Stimulated activated CD8-positive, alpha-beta memory T cell treated with anti-CD3 and anti-CD28 coated beads, Interleukin-15, amount 100 ng/mL, for 4 hours (primary cell): ENCODE measurements at places on chromosomes 2 and 18.

- no peak for DNase-seq
Observed at GRCh38 chr2:24704692-24705091, 88.5 kb downstream of the PTRHD1 start.

DNA sequence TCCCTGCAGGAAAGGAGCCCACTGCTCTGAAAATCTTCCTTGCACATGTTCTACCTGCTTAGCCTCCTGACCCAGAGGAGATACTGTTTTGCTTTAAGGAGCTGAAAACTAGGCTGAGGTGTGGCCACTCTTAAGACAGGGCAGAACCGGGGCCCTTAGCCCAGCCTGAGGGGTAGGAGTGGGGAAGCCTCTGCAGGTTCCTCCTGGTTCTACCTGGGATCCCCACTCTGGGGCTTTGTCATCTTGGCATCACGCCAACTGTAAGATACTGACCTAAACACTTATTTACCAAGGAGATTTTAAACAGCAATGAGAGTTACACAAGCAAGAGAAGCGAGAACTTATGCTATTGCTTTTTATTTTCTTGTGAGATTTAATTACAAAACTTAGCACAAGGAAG, 86.9 kb downstream of the KCTD1 start:
- DNase-seq = no peak

DNA sequence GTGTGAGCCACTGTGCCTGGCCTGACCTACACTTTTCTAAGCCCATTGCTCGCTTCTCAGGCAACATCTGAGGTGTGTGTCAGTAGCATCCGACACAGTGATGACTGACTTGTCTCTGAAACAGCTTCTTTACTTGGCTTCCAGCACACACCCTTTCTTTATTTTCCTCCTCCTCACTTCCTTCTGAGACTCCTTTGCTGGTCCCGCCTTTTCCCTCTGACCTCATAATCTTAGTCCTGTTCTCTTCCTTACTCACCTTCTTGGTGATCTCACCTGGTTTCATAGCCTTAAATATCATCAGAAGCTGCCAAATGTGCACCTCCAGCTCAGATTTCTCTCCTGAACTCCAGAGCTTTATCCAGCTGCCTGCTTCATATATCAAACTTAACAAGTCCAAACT, 66.6 kb upstream of the PELI1 start:
- no peak for DNase-seq

DNA sequence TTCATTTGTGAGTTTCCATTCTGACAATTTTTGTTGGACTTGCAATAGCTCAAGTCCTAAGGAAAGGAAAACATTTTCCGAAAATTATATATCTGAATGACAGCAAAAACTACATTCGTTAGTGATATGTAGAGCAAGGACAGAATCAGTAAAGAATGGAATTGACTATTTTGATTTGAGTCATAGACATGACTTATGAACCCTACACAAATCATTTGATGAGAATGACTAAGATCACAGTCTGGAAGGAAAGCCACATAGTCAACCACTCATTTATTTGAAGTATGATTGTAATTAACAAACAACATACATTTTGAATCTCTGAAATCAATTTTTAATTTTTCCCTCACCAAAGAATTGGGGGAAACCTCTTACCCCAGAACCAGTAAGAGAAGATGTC, 231.6 kb upstream of the CRIM1 start:
- no peak for DNase-seq

GRCh38 chr2:148812306-148812705, 62.7 kb upstream of the KIF5C start:
- no peak for DNase-seq

DNA sequence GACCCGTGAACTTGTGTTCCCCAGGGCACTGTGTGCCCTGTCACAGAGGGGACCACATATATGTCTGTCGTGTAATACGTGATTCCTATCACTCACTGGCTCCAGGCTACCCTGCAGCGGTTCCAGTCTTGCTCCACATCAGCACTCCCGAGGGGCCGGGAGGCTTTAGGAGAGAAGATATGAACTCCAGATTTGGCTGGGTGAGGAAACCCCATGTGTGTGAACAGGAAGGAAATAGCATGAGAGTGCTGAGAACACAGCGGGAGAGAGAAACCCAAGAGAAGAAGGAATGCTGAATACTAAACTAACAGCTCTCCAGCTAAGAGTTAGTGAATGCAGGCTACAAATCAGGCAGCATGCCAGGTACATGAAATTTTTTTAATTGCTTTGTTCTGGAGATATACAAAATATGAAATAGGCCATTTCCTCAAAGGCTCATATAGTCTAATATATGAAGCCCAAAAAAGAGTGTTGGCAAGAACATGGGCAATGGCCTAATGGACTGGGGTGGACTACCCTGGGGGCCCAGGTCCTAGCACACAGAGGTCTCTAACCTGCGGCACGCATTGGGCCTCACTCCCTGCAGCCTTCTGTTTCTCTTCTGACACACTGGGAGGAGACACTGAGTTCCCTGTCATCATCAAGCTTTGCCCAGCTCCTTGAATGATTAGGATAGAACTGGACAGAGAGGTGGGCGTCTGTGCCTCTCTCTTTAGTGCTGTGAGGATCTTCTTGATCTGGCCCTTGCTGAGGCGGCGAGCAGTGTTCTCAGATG, 372.8 kb upstream of the RAB6C start:
- DNase-seq = no peak

DNA sequence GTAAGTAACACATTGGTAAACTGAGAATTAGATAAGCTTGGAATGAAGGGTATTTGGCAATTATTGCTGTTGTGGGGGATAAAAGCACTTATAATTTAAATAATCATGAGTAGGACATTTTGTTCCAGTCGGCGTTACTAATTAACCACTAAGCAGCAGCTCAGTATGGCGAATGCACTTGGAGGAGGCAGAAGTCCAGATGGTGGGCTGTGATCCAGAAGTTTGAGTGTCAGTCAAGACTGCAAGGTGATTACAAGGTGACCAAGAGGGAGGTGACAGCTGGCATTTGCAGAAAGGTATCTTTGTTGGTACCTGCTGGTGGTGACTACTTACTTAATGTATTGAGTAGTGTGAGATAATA, 643.6 kb upstream of the FAM98A start:
- no peak for DNase-seq

DNA sequence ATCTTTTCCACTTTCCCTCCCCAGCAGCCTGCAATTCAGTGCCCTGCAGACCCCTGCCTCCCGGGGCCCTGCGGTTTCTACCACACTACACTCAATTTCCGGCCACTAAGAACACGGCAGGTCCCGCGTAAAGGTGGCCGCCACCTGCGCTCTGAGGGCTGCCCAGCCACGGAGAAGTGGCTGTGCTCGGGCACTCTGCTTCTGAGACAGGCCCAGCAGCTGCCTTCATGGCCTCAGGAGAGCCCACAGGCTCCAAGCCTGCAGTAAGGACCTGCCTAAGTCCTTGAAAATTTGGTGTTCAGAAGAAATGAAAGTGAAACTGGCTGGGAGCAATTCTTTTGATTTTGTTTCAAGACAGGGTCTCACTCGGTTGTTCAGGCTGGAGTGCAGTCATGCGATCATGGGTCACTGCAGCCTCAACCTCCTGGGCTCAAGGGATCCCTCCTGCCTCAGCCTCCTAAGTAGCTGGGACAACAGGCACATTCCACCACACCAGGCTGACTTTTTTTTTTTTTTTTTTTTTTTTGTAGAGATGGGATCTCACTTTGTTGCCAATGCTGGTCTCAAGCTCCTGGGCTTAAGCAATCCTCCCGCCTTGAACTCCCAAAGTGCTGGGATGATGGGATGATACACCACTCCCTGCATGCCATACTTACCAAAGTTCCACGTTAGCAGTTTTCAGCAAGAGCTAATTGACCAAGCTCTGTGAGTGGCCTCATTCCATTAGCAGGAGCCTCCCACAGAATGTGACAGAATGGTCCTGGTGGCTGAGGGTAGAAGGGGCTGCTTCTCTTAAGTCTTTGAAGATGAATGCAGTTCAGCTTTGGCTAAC, 14.6 kb upstream of the ALPP start:
- DNase-seq = no peak

DNA sequence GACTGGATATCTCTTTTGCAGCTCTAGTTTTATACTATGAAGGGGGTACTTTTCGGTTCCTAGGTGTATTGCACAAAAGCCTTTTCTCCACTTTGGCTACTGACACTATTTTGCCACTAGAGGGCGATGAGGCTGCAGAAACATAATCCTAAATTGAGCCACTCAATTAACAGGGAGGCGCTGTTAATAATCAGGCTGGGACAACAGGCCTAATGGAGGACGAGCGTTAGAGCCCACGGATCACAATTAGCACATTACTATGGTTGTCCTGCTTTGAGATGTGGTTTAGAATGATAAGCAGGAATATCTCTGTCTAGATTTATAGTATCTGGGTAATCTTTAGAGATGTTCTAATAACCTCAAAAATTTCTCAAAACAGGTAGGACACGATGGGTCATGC, 62.2 kb upstream of the PMAIP1 start:
- DNase-seq = no peak

DNA sequence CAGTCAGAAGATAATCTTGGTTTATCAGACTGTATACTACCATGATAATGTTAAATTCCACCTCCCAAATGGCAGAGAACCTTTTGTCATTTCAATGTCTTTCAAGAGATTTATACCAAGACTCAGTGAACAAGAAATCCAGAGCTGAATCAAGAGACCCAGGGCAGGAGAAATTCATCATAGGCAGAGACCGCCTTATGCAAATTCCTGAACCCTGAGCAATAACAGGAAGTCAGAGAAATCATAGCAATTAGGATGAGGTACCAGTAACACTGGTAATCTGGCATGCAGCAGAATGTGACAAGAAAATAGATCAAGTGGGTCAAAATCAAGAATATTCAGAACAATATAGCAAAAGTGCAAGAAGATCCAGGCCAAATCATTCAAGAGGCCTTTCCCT, 412.4 kb upstream of the LRATD1 start:
- DNase-seq = no peak

- DNase-seq = no peak
Observed at GRCh38 chr2:127735537-127736399, 34.5 kb downstream of the SFT2D3 start.

DNA sequence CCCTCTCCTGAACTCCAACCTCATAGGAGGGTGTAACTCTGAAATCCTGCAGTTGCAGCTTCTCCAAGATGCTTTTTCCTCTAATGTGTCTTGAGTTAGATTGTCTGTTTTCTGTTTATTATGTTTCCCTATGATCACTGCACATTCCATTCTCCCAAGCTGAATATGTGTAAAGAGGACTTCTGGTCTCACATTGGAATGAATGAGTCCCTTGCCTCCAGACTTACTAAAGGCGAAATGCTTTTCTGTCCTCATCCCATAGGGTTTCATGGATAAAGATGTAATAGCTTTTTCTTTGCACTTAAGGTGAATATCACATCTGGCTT, 35.5 kb upstream of the CYP27A1 start:
- no peak for DNase-seq

DNA sequence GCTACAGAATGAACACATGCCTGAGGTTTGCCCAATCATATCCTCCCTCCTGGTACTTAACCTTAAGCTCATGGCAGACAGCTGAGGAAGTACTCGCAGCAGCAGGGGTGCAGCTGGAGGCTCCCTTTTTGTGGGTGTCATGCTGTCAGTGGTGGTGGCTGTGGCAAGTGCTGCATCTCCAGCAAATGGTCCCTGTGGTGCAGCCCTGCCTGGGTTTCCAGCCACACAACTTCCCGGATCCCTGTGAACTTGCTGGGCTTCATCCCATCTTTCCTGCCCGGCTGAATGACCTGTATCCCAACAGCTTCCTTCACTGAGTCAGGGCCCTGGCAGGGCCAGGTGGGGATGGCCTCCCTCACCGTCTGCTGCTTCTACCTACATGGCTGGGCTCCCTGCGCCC, 5.0 kb downstream of the TMEM185B start:
- DNase-seq = no peak

- no peak for DNase-seq
Observed at GRCh38 chr18:8620845-8621244, 11.6 kb downstream of the RAB12 start.

- DNase-seq = no peak
Observed at GRCh38 chr18:55189972-55190371, 230.7 kb upstream of the CCDC68 start.

- no peak for DNase-seq
Observed at GRCh38 chr2:202172439-202173211, 65.8 kb downstream of the SUMO1 start.

DNA sequence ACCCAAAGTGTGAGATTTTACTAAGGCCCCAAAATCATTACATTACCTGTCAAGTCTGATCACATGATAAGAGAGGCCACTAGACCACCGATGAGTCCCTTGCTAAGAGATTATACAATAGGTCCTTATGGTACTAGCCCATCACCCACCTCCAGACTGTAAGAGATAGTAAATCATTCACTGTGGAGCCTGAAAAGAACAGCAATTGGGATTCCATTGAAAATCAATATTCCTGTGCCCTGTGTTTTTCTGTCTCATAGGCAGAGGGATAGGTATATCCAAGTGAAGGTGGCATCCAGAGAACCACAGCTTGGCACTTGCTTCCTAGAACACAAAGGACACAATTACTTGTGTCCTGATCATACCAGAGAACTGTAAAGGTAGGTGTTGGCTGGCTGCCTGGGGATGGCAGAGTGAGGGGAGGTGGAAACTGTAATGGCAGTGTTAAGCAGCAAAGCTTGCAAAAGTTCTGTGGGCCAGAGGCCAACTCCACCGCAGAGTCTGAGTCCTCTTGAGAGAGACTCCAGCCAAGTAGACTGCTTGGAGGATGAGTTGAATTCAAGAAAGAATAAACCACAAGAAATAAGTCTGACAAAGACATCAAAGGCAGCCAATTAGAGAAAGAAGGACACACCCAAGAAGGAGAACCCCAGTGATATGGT, 102.0 kb upstream of the PIEZO2 start:
- DNase-seq = no peak

GRCh38 chr18:79818036-79818435, 20.3 kb downstream of the KCNG2 start:
- DNase-seq = no peak

DNA sequence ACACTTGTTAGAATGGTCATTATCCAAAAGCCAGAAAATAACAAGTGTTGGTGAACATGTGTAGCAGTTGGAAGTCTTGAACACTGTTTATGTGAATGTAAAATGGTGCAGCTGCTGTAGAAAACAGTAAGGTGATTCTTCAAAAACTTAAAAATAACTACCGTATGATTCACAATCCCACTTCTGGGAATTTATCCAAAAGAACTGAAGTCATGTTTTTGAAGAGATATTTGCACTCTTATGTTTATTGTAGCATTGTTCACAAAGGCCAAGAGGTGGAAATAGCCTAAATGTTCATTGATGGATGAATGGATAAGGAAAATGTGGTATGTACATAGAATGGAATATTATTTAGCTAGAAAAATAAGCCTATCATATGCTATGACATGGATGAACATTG, 6.3 kb upstream of the SPP2 start:
- DNase-seq = no peak

- DNase-seq = no peak
Observed at GRCh38 chr2:227939271-227940027, 68.0 kb downstream of the DAW1 start.

- no peak for DNase-seq
Observed at GRCh38 chr2:97267411-97268074, 154.6 kb downstream of the ANKRD36 start.

- DNase-seq = no peak
Observed at GRCh38 chr2:222239091-222239490, 59.7 kb downstream of the PAX3 start.

GRCh38 chr18:69261406-69261805, 139.3 kb upstream of the DOK6 start:
- DNase-seq = no peak
